ENCODE measurements at places on chromosomes 7 and 10.

DNA sequence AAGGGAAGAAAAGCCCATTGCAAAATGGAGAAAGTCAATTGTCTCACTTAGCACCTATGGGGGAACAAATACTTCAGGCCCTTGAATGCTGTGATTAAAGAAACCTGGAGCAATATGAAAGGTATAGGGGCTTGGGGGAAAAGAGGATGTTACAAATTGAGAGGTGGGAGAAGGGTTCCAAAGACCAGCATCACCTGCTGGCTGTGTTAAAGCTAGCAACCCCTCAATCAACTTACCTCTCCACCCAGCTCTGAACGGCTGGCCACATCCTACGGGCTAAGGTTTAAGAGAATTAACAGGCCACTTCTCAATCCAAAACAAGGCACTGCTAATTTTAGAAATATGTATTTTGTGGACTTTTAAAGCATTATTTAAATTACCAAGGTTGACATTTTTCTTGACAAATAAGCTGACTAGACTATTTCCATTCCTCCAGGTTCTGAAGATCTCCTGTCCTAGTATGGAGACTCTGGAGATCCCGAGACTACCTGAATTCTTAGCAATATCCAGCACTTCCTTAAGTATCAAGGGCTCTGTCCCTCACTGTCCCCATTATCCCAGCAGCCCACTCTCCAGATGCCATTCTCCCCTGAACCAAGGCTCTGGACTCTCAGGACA lies 976 bp upstream of the H2BK1 start:
- DNase-seq: no peak

GRCh38 chr10:19862811-19863515 lies 46.7 kb downstream of the PLXDC2 start:
- DNase-seq: no peak

GRCh38 chr10:124552691-124553276 lies 91.2 kb downstream of the LHPP start:
- no peak for DNase-seq

GRCh38 chr7:46613116-46613515 lies 692.0 kb upstream of the IGFBP3 start:
- no peak for DNase-seq

GRCh38 chr10:74058658-74059057 lies 60.7 kb downstream of the VCL start:
- no peak for DNase-seq

DNA sequence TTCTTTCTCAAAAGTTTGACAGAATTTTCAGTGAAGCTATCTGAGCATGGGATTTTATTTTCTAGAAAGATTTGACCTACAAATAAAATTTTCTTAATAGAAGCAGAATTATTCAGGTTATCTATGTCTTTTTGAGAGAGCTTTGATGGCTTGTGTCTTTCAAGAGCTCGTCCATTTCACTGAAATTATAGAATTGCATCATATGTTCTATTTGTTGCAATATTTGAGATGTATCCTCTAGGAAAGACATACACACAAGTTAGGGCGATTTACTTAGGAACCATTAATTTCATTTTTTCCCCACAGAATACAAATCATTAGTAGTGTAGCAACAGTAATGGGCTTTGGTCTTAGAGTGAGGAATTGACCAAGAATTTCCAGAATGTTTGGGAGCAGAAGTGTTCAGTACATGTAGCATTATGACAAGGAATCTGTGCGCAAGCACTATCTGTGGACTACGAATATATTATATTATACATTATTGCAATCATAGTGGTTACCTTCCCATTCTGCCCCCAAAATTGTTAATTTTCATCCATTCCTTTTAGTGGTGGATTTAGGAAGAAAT lies 12.8 kb upstream of the COL17A1 start:
- no peak for DNase-seq

- DNase-seq: no peak
These were observed 7.2 kb downstream of the CPA2 start for GRCh38 chr7:130273933-130274255.

DNA sequence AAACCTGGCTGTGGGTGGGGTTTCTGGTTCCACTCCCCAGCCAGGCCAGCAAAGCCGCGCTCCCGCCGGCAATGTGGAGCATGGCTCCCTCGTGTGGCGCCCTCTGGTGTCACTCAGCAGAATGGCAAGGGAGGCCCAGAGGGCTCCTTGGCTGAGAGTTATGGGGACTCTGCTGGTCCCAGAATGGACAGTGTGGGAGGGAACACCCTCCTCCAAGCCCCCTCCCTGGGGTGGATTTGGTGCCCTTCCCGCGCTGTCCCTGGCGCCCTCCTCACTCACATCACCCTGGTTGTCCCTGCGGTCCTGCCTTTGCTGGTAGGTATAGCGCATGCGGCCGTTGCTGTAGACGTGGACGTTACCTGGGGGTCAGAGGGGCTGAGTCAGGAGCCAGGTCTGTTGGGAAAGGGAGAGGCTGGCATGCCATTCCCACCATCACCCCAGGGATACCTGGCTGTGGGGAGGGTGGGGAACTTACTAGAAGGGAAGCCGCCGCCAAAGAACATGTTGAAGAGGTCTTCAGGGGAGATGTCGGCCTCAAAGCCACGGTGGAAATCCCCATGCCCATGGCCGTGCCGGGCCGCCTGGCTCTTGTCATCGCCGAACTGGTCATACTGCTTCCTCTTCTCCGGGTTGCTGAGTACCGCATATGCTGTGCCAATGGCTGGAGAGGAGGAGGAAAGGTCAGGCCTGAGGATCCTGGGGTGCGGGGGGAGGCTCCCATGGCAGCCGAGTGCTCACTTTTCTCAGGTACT lies 14.0 kb downstream of the DNAJB12 start:
- DNase-seq: no peak

GRCh38 chr10:3961082-3961481 lies 176.1 kb upstream of the KLF6 start:
- DNase-seq: no peak

GRCh38 chr10:20877986-20878983 lies 18.8 kb downstream of the NEBL start:
- DNase-seq: peak; percentile 27

GRCh38 chr10:56973766-56974165 lies 612.7 kb upstream of the ZWINT start:
- no peak for DNase-seq

- no peak for DNase-seq
These were observed 2.9 kb downstream of the NFKB2 start for GRCh38 chr10:102398172-102399020.

DNA sequence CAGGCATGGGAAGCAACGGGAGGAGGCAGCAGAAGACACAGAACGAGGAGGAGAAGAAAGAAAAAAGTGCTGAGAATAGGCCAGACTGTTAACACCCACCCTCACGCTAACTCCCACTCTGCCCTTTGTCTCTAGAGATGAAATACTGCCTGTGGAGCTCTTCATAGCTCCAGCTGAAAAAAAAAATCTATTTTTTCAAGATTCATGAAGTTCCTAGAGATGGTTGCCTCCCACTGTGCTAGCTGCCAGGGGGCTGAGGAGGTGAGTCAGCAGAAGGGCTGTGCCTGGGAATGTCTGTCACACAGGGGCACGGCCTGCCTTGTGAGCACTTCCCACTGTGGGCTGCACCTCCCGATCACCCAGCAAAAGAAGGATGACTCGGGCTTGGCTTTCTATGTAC lies 144.5 kb downstream of the RNF216 start:
- no peak for DNase-seq

GRCh38 chr10:119201233-119201632 lies 6.1 kb upstream of the GRK5 start:
- no peak for DNase-seq

Data from NCI-H1436 treated with DMSO at 0.1 percent for 48 hours (cell line).